Activated T-helper 17 cell treated with anti-CD3 and anti-CD28 coated beads, Interleukin-2, amount 50 U/mL, for 72 hours (primary cell): ENCODE measurements at places on chromosomes 16 and 17. TPM values are rescaled to one million over a fixed set of nuclear protein-coding genes. Genes with fewer than 3 reads are reported as not detected.
A peak's percentile ranks its signal among the peaks of the same experiment; 100 is the strongest.

GRCh38 chr17:28925912-28926365 lies 23.1 kb upstream of the DHRS13 start:
- peak; percentile 81 for ATAC-seq

GRCh38 chr16:82629441-82630027 lies 2.8 kb downstream of the CDH13 start:
- ATAC-seq, result no peak

DNA sequence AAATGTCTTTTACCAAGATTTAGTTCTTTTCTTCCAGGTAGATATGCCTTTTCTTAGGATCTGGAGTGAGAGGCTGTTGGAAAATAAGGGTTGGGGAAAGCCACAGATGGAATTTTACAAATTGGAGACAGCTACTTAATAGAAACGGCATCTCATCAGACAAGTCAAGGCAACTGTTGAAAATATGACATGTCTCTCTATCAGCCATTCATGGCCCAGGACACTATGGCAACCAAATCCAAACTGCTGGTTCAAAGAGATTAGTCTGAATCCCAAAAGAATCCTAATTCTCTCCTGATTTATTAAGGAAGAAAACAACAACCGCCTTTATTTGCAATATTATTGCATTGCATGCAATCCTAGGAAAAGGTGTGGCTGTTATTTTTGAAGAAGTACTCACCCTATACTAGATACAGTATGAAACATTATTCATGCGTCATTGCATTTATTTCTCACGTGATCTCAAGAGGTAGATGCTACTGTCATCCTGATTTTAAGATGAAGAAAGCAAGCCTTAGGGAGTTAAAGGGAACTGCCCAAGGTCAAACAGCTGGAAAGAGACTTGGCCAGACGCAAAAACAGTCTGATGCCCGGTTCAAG lies 12.6 kb upstream of the CEP20 start:
- no peak for ATAC-seq

Gene ENPP7
- 0.50 TPM for total RNA-seq

Gene KRT39
- total RNA-seq, result not detected

Gene VEZF1
- 29.6 TPM for total RNA-seq

Gene SRR
- total RNA-seq, result 19.1 TPM
